ENCODE measurements at places on chromosomes 11 and 22.
A peak's percentile ranks its signal among the peaks of the same experiment; 100 is the strongest.

DNA sequence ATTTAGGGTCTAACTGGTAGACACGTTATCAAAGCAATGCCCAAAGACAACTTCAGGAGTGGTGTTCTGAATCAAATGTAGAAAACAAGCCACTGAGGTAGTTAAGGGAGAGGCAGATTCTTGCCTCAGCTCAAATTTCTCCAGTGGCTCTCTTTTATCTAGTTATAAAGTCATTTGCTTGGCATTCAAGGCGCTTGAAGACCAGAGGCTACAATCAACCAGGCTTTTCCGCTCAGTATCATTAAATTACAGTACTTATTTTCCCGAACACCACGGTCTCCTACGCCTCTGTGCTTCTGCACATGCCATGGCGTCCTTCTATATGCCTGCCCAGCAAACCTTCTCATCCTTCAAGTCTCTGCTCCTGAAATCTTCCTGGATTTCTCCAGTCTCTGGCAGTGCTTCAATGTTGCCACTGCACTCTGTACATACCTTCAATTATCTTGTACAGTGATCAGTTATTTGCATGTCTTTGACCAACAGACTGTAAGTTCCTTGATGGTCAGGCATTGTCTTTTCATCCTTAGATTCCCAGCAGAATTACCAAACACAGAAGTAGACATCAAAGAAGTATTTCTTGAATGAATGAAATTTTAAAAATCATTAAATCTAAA is 1.4 kb downstream of the POGLUT3 start:
- DNase-seq, result no peak

DNA sequence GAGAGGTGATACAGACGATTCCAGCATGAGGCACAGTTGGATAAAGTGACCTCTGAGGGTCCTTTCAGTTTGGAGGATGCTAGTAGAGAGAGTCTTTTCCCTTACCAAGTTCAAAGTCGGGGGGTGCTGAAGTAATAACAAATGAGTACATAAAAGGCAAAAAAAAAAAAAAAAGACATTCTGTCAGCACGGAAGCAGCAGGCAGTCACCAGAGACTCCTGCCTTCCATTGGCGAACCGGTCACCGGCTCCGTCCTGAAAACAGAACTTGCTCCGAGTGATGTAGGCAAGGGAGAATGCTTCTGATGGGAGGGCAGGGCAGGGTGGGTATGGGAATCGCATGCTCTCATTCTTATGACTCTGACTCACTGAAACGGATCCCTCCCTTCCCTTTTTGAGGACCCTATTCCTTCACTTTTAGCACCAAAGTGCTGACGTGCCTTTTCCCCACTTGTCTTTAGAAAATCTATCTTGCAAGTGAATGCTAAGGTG is 65.9 kb downstream of the PRR5L start:
- DNase-seq, result no peak

DNA sequence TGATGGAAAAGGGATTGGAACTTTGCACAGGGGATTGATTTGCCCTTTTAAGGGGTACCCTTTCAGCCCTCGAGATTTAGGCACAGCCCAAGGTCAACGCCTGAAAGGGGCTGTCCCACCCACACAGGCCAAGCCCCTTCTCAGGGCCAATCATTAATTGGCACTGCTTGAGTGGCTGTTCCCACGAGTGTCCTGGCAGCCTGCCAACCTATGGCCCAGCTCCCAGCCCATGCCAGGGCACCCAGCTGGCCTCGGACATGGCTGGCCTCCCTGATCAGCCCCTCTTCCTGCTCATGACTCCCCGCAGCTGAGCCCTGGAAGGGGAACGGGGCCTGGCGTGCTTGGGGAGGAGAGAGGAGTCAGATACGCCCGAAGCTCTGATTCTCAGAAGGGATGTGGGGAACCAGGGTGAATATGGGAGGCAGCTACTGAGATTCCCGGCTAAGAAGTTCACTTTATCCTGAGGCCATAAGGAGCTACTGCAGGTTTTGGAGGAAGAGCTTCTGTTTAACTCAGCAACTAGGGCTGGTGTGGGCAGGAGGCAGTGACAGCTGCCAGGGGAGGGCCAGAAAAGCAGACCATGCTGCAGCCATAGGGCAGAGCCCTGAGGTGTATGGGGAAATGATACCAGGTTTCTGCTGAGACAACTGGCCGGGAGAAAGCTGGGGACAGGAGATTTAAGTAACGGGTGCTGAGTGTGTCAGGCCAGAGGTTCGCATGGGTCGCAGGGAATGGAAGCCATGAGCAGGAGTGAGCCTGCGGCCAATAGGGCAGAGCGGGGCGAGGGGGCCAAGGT is 30.0 kb downstream of the WNT7B start:
- DNase-seq, result no peak

DNA sequence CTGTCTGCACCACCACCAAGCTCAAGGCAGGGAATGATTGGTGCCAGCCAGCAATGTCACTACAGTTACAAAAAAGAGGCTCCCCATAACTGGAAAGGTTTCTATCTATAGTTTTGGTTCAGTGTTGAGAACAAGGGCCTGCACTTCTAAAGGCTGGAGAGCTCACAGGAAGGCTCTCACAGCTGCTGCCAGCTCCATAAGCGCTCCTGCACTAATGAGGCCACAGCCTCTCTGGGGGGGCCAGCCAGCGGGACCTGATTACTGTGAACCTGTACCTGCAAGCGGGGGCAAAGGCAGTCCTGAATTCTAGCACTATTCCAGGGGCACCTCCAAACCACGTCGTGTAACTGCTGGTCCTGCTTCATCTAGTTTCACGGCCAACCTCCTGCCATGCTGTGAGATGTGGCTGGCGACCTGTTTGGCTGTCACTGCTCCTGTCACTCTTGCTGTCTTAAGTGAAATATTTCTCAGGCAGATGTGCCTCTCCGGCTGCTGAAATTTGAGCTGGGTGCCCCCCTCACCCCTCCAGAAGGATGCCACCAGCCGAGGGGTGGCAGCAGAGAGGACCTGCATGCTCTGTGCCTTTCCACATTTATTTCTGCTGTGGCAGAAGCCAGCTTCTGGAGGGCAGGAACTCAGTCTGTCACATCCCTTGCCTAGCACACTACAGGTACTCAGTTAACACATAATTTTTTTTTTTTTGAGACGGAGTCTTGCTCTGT is 53.3 kb upstream of the ARFGAP3 start:
- no peak for DNase-seq

DNA sequence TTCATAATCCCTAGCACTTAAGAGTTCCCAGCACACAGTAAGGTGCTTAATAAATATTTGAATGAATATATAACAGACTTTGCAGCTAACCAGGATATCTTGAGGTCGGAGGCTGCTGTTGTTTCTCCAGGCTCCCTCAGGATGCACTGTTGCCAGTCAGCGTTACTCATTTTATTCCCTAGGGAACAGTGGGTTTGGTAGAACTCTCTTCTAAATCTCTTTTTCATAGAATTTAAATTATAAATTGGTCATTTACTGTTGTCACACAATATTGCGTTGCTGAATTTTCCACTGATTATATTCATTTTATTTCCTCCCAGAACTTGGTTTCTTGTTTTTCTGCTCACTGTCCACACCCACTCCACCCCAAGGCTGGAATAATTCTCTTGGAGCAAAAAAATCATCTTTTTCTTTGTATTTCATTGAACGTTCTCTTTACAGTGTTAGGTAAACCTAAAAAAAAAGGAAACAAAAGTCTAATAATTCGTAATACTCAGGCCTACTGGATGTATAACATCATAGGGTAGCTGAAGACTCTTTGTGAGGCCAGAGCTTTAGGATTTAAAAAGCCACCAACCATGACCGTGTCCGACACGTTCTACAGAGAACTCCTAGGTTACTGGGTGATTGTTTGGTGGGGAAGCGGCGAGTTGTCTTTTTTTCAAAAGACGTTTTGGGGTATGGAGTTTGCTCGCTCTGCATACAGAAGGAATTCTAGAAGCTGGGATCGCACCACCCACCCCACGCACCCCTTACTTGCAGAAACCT is 766 bp upstream of the CAPRIN1 start:
- no peak for DNase-seq

- DNase-seq, result no peak
Observed at GRCh38 chr22:29463629-29464028, 16.4 kb upstream of the NEFH start.

GRCh38 chr11:22161489-22161888 is 31.4 kb upstream of the ANO5 start:
- no peak for DNase-seq

DNA sequence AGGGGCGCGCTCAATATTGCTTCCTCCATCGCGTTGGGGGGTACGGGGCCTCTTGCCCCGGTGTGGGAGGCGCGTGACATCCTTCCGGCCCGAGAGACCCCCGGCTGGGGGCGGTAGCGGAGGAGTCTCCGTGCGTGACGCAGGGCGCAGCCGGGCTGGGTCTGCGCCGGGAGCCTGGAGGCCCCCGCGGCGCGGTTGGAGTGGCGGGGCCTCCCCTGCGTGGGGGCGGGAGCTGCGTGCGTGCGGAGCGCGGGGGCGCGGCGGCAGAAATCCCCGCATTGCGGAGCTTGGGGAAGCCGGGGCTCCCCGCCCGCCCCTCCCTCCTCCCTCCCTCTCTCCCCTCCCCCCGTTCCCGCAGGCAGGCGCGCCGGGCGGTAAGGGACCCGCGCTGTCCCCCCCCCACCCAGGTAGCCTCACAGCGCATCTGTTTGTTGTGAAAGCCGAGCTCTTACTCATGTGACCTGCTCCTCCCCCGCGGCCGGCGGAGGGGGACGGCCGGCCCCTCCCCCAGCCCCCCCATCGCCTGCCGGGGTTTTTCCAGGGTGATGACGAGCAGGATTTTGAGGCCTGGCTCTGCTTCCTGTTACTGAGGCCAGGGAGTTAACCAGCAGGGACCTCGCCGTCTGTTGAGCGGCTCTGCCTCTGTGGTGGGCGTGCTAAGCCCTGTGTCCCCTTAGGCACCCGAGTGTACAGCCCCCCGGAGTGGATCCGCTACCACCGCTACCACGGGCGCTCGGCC is 1.6 kb downstream of the PIM3 start:
- DNase-seq, result peak; percentile 85

- DNase-seq, result no peak
Observed at GRCh38 chr11:126585388-126585773, 229.9 kb downstream of the ST3GAL4 start.

DNA sequence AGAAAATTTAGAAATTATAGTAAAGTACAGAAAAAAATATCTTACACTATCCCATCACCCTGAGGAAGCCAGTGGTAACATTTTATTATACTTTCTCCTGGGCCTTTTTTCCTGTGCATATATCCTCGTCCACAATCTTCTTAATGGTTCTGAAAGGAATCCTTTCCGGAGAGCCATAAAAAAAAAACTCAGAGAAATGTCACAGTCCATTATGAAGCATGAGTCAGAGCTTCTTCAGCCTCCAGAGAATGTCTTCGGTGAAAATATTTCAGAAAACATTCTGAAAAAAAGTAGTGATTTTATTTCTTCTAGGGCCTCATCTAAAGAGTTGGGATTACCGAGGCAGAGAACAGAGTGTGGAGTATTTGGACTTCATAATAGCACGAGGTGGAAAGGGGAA is 163.4 kb downstream of the INSC start:
- no peak for DNase-seq

GRCh38 chr11:114651145-114651718 is 27.1 kb upstream of the NXPE2 start:
- DNase-seq, result no peak

DNA sequence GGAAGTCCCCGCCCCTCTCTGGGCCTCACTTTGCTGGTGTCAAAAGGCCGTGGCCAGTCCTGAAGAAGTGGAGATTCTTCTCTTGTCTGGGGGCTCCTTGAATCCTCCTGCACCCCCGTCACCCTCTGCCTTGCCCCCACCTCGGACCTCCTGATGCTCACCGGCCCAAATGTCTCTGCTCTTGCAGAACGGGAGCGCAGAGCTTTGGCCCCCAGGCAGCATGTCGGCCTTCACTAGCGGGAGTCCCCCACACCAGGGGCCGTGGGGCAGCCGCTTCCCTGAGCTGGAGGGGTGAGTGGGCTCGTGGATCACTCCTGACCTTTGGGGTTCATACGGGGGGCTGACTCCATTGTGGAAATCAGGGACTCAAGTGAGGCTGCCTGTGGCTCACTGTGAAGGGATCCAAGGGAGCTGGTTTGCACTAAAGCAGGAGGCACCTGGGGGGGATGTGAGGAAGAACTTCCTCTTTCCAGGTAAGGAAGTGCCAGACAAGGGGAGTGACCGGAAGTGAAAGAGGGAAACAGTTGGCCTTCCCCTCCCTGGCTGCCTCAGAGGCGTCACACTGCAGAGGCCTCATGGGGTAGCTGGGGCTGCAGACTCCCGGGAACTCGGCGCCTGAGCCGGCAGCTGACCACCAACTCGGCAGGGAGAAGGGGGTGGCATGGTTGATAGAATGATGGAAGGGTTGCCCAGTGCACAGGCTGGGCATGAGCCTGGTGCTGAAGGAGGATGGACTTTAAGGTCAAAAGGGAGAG is 23.1 kb downstream of the CSF2RB start:
- DNase-seq, result no peak

- peak; percentile 88 for DNase-seq
Observed at GRCh38 chr11:61129639-61130523, 27.6 kb downstream of the CD5 start.

DNA sequence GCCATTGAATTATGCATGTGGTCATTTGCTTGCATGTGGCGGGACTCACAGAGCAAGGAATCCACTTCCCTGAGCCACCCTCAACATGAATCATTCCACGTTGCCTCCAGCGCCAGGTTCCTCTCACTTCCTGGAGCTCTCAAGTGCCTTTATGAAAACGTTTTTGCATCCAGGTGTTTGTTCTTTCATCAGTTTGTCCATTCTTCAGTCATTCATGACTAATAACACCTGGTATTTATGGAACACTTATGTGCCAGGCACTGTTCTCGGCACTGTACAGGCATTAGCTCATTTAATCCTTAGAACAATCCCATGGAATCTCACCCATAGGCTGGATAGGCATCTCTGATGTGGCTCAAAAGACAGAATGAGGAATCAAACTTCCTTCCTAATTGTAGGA is 256.1 kb upstream of the SYN3 start:
- no peak for DNase-seq

DNA sequence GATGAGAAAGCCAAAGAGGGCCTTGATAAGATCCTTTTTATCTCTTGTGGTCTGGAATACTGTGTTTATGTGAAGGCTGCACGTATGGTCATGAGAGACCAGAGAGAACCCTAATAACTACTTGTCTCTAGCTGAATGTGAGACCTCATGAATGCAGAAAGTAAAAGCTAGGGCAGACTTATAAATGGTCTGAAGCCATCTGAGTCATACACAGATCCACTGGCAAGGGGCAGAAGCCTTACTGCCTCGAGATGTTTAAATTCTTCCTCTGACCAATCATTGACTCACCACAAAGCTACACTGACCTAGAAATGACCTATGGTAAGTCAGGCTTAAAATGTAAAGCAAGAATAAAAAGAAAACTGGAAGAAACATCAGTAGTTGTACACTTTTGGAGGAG is 22.7 kb upstream of the OR4B1 start:
- no peak for DNase-seq

- peak; percentile 62 for DNase-seq
Observed at GRCh38 chr22:35150183-35151107, 84.5 kb downstream of the ISX start.

GRCh38 chr11:132472411-132473172 is 1059.7 kb downstream of the OPCML start:
- no peak for DNase-seq

GRCh38 chr22:45502215-45503049 is at the start of gene FBLN1:
TSS of gene FBLN1 (plus strand) at chr22:45502883. CDS start at chr22:45502986, 103 bp downstream.
- no peak for DNase-seq

- DNase-seq, result peak; percentile 17
Observed at GRCh38 chr11:73152861-73153483, 10.9 kb upstream of the FCHSD2 start.

GRCh38 chr11:19805827-19806226 is 93.2 kb downstream of the NAV2 start:
- no peak for DNase-seq

GRCh38 chr11:6727971-6728760 is 43.6 kb downstream of the OR2AG2 start:
- no peak for DNase-seq

Measured in activated T-cell treated with anti-CD3 and anti-CD28 coated beads for 48 hours (primary cell).